ENCODE measurements at places on chromosomes 11 and 22. TPM values are rescaled to one million over a fixed set of nuclear protein-coding genes. Genes with fewer than 3 reads are reported as not detected.

DNA sequence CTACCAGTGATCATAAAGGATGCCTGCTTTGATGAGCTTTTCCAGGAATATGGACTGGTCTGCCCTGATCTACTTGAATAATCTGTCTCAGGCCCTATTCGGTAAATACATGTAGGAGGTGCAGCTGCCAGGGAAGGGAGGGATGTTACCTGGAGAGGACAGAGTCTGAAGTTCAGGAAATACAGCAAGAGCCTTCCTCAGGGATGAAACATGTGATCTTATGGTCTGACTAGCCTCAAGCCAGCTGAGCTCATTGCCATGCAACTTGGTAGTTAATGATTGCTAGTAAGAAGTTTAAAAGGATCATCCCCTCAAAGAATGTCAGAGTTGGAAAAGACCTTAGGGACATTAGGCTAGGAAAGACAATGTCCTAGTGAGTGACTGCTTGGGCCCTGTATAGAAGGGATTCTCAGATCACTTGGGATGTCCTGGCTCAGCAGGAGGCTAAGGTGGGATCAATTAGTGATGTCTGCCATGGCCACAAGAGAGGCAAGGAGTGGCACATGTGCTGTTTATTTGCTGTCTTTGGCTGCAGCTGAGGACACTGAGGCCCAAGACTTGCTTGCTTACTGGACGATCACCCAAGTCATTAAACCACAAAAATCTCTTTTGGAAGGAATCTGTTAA is 18.5 kb downstream of the PTPRJ start:
- DNase-seq = peak; percentile 41

GRCh38 chr11:115964091-115964490 is 459.9 kb upstream of the CADM1 start:
- DNase-seq = peak; percentile 65

Gene ARL2
- 41.7 TPM for total RNA-seq

Gene CD3E
- total RNA-seq = not detected

DNA sequence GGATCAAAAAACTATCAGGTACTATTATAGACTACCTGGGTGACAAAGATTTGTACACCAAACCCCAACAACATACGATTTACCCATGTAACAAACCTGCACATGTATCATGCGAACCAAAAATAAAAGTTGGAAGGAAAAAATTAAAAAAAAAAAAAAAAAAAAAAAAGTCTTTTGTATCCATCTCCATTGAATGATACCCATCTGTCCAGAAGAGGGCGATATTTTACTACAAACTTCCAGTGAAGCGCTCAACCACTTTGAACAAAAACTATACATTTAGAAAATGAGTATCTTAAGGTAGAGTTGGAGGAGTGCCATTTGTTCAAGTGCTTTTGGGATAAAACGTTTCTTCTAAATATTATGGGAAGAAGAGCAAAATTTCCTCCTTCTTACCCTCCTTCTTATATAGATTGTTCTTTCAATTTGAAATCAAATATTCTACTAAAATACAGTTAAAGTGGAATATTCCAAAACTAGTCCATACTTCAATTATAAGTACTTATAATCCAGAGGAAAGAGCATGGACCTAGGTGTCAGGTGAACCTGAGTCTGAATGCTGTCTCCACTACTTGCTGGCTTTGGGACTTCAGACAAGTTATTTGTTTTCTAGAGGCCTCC is 23.3 kb downstream of the ARL14EP start:
- no peak for DNase-seq

- no peak for DNase-seq
These were observed 7.5 kb downstream of the CFL1 start for GRCh38 chr11:65850217-65851082.

Gene PTGDR2
- not detected for total RNA-seq

DNA sequence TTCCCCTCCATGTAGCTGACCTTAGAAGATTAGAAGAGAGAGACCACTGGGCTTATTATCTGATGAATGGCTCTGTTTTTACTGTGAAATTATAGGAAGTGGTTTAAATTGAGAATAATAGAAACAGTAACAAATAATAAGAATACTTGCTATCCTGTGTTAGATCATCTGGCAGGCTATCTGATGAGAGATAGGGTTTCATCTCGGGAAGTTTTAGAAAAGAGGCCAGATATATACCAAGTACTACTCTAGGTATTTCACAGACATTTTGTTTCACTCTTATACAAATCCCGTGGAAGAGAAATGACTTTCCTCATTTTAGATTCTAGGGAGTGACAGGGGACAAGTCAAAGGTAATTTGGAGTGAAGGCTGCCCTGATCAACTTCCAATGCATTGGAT is 198.4 kb downstream of the MAML2 start:
- no peak for DNase-seq

Gene NRGN
- 1.7 TPM for total RNA-seq

Gene OR5B17
- total RNA-seq = not detected

DNA sequence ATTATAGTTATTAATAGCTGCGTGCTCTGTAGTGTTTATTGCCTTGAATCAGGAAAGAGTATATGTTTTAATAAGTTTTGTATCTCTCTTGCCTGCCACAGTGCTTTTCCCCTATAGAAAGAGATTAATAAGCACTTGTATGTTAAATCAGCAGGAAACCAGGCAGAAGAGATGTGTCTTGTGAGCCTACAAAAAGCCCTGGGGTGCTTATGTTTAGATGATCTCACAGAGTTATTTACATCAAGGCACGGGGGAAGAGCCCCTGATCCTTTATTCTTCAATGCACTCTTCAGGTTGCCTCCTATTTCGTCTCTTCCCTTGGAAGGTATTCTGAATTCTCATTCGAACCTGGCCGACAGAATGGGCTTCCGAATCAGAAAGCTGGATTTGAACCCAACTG is 183.0 kb downstream of the MAML2 start:
- no peak for DNase-seq

DNA sequence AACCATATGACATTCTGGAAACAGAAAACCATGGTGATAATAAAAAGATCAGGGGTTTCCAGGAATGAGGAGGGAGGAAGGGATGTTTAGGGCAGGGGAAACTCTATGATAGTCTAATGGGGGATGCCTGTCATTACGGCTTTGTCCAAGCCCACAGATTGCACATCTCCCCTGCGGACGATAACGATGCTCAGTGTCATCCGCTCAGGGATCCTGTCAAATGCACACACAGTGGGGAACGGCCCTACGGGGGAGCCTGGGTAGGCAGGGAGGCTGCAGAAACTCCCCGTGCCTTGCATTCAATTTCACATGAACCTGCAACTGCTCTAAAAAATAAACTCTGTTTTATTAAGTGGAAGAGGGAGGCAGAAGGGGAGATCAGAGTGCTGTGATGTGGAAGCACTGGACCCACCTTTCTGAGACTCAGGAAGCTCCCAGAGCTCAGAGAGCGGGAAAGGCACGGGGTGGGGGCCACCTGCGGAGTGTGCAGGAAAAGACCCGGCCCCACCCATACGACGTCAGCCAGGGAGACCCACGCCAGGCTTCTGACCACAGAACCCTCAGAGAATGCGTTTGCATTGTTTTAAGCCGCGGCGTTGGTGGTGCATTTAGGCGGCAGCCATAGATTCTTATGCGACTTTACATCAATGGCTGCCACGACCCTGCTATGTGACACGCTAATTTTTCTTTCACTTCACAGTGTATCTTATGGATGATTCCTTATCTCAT is 543.5 kb downstream of the BRD1 start:
- no peak for DNase-seq

DNA sequence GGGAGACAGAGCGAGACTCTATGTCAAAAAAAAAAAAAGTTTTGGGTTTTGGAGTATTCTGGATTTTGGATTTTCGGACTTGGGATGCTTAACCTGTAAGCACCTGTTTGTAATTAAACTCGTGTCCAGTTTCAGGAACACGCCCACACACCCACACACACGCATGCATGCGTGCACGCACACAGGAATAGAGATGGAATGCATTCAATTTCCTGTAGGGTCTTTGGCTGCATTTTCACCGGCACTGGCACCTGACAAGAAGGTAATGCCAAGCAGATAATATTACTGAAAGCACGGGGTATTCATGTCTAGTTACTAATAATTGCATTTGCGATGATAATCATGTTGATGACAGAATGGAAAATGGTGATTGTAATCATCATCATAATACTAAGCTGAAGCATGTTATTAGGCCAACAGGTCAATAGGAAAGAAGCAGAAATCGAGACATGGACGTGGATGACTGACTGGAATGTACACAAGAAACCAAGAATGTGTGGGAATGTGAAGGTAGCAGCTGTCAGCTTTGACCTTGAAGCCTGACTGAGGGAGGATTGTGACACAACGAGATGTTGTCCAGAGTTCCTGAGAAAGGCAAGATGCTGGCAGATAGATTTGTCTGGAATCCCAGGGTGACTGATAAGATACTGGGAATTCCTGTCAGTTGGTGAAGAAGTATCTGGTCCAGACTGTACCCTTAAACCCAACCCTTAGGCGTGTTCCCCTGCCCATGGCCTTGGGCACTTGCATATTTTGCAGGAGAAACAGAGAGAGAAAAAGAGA is 108.6 kb downstream of the SYN3 start:
- DNase-seq = no peak

Gene CFAP300
- total RNA-seq = 0.65 TPM

Gene MMP11
- 12.2 TPM for total RNA-seq

Gene LRRC55
- not detected for total RNA-seq

GRCh38 chr11:63837027-63837688 is 1.8 kb upstream of the MARK2 start:
- DNase-seq = no peak

GRCh38 chr22:40641269-40641668 is 4.8 kb upstream of the MRTFA start:
- DNase-seq = no peak
